ENCODE measurements at places on chromosomes 2 and 18.

GRCh38 chr2:108074150-108074549 lies 87.8 kb downstream of the SLC5A7 start:
- DNase-seq = no peak

DNA sequence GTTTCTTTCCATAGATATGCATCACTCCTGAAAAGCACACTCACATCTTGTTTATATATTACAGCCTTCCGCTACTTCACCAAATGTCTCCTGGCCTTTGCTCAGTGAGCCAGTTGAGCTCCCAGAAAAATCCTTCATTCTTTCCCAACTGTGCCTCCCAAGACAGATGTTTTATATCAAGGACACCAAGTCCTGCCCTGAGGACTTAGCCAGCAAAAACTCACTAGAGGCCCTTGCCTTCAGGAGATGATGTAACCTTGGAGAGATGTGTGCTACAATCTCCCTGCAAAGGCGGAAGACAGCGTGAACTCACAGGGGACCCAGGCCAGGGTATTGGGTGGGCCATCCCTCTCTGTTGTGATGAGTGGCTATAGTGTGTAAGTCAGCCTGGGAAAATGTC lies 86.1 kb upstream of the CTAGE1 start:
- DNase-seq = no peak

DNA sequence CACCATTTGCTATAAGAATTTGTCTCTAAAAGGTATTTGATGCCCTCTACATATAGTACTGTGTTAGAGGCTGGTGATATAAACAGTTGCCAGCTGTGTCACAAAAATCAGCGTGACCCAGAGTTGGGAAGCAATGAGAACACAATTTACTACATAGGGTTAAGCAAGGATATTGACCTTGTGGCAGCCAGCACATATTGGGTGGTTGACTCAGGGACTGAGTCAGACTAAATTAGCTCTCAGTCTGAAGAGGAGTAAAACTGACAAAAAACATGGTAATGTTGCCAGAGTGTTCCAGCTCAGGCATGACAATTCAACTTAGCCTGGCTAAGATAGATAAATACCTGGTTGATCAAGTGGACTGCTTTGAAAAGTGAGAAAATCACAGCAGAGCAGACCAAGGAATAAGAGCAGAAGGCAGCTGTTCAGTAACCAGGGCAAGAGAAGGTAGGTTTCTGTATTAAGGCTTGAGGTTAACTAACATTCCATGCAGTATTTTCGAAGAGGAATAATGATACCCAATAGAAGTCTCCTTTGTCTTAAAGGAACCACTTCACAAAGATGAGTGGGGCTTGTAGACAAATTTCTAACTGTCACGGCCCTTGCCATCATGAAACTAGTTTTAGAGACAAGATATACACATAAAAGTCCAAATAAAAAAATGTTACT lies 108.2 kb upstream of the ERBB4 start:
- no peak for DNase-seq

- DNase-seq = no peak
Observed at GRCh38 chr18:79902075-79902474, 49.4 kb downstream of the SLC66A2 start.

DNA sequence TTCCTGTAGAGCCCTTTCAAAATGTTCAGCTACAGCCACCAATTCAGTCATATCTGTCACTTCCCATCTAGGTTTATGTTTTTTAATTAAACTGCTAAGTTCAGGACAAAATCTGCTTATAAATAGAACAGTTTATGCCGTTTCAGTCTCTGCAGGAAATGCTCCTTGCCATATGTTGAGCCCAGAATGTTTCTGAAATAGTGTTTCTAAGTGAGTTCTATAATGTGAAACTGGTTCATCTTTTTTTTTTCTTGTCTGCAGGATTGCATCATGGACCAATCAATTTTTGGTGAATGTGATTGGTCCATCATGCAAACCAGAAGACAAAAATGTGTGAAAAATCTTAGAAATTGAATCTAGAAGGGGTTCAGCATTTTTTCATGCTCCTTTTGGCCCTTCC lies 30.2 kb upstream of the RHOB start:
- DNase-seq = no peak

DNA sequence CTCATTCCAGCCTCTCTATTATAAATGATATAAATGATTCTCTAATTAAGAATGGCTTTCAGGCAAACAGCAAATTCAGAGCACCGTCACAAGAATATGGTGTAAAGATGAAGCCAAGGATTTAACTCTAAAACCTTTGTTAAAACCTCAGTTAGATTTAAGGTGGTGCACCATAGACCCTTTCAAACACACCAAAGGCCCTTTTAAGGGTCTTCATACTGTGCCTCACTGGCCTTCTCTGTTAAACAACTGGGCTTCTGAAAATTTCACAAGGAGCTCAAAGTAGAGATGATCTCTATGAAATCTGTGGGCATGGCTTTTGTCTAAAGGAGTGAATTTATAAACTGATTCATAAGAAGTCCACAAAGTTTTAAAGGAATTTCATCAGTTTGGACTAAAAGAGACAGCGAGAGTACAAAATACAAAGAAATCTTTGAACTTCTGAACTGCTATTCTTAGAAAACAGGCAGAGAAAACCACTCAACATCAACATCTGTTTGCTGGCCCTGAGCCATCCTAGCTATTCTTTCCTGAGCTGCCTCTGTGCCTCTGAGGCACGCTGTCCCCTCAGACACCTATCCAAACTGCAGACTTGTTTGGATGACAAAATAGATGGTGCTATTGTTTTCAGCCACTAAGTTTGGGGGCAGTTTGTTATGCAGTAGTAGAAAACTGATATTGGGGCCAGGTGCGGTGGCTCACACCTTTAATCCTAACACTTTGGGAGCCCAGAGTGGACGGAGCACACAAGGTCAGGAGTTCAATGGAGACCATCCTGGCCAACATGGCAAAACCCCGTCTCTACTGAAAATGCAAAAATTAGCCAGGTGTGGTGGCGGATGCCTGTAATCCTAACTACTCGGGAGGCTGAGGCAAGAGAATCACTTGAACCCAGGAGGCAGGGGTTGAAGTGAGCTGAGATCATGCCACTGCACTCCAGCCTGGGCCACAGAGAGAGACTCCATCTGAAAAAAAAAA lies 72.9 kb upstream of the MYCN start:
- DNase-seq = no peak

- DNase-seq = no peak
Observed at GRCh38 chr2:165240916-165241315, 1.7 kb downstream of the SCN2A start.

GRCh38 chr18:27235218-27235870 lies 50.2 kb upstream of the CHST9 start:
- no peak for DNase-seq

DNA sequence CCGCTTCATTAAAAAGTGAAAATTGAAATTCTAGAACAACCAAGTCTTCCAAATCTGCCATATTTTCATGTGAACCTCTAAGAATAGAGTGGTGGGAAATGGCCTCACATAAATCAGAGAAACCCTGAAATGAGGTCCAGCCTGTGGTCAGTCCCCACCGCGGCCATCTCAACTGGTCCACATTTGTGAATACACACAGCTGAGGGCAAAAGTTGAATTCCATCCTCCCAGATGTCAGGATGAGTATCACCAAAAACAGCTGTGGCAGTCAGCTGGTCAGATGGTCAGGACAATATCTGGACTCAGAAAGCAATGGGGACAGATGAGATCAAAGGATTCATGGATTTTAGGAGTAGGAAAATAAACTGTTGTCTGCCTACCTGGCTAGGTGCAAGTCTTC lies 219.4 kb upstream of the NCKAP5 start:
- no peak for DNase-seq

DNA sequence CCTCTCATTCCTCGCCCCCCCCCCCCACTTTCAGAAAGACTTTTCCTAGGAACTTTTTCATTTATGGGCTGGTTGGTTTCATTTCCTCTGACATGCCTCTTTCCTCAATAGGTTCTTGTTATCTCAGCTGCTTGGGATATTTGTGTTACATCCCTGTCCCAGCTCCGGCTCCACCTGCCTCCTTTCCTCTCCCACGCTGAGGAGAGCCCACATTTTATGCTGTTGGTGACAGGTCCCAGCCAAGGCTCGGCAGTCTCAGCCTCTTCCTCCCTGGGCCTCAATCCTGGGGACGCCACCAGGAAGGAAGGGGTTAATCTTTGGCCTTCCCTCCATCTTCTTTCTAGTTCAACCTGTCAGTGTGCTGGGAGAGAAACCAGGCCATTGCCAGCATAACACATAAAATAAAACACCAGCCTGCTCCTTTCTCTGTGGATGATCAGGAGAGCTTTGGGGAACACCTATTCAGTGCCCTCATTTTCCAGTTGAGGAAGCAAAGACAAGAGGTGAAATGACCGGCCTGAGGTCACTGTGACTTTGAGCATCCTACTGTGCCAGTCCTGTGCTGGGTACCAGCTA lies 216.9 kb upstream of the TNP1 start:
- no peak for DNase-seq

- no peak for DNase-seq
Observed at GRCh38 chr18:38957736-38958135, 1392.1 kb upstream of the CELF4 start.

DNA sequence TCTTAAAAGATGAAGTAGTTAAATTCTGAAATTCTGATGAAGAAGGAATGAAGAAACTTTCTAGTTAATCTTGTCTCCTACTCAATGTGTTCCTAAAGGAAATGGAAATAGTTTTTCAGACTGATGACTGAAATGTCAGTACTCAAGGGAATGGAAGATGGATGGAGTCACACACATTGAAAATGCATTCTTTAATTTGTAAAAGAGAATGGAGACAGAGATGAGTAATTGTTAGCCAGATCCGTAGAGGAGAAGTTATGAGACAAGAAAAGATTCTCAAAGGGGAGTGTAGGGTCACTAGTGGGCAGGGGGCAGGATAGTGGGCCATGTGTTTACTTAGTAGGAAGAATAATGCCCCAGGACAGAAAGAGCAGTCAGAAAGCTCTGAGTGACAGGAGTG lies 13.3 kb downstream of the ZSWIM2 start:
- DNase-seq = no peak

DNA sequence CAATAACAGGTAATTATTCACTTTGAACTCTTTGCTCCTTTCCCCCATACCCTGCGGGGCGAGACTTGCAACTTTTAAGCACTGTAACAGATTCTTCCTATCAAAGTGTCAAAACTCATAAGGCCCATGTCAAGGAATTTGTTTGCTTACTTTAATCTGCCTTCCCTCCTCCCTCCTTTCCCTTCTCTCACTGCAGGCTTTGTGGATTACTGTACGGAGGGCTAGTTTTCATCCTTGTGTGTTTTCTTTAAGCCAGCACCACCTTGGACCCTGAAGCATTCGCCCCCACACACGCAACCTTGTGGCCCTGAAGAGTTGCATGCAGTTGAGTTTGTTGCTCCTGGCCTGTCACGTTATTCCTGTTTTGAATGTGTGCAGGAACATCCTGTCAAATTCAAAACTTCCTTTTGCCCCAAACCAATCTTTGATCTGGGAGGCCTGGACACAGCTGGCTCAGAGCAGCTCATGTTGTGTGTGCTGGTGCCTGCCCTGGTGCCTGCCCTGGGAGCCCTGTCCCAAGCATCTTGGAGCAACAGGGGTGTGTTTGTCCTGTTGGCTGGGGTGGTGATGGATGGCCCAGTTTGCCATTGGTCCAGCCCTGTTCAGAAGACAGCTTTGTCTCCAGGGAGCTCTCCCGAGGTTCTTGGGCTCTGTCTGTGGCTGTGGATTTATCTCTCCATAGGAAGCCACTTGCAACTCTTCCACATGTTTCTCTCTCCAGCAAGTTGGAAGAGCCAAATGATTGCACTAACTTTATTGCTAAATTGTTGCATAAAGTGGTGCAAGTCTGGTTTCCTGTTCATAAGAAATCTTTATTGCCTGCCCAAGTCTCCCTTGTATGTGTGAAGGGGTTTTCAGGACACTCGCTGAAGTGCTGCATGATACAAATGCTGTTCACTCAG lies 199.6 kb downstream of the VAPA start:
- DNase-seq = no peak

GRCh38 chr2:129499747-129500146 lies 479.7 kb upstream of the RAB6C start:
- no peak for DNase-seq

GRCh38 chr2:72932045-72932740 lies 14.9 kb downstream of the EMX1 start:
- peak; percentile 34 for DNase-seq

- no peak for DNase-seq
Observed at GRCh38 chr2:223692191-223692947, 90.2 kb upstream of the SCG2 start.

DNA sequence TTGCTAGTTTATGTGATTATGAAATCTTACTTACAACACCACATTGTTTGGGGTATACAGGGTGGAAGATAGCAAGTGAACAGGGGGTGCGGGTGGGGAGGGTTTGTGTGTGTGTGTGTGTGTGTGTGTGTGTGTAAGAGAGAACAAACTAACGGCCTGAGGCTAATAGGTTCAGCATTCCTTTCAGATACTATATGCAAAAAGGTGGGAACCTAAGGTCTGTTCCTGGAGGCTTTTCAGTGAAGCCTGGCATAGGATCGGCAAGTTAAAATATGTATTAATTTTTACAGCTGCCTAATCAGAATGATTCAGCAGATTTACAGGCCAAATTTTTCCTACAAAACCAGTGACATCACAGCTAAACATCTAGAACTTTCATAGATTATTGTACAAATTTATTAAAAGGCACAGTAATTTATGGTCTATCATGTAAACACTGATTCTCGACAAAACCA lies 7.6 kb upstream of the SPDYA start:
- DNase-seq = no peak

DNA sequence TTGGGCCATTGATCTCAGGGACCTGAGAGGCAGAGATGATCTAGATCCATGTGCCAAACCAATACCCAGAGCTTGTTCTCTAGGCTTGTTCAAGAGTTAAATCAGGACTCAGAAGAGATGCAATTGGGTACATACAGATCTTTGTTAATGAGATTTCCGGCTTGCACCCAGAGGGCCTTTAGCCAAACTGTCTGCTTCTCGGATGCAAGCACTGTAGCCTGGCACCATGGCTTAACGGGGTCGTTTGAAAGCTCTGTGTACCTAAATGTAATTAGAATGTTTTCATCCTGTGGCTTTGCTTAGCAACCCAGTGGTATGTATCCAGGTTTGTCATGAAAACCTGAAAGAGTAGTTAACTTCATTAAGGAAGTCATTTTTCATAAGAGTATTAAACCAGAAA lies 94.2 kb downstream of the TPGS2 start:
- DNase-seq = no peak

GRCh38 chr2:67773851-67774250 lies 289.0 kb downstream of the C1D start:
- DNase-seq = no peak

DNA sequence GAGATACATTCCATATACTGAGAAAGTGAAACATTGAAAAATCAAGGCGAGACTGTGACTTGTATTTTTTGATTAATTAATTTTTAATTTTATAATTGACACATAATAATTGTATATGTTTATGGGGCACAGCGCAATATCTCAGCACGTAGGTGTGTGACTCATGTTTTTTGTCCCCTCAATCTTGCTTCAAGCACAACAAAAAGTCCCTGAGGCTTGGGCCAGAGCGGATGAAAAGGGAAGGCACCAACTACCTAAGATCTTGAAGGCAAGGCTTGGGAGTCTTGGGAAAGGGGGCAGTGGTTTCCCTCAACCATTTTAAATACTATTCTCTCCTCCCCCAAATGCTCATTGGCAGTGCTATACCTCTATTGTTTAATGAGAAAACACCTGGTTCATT lies 9.9 kb downstream of the SGPP2 start:
- DNase-seq = no peak
